BE2C (cell line): ENCODE measurements at places on chromosomes 12 and 14.

DNA sequence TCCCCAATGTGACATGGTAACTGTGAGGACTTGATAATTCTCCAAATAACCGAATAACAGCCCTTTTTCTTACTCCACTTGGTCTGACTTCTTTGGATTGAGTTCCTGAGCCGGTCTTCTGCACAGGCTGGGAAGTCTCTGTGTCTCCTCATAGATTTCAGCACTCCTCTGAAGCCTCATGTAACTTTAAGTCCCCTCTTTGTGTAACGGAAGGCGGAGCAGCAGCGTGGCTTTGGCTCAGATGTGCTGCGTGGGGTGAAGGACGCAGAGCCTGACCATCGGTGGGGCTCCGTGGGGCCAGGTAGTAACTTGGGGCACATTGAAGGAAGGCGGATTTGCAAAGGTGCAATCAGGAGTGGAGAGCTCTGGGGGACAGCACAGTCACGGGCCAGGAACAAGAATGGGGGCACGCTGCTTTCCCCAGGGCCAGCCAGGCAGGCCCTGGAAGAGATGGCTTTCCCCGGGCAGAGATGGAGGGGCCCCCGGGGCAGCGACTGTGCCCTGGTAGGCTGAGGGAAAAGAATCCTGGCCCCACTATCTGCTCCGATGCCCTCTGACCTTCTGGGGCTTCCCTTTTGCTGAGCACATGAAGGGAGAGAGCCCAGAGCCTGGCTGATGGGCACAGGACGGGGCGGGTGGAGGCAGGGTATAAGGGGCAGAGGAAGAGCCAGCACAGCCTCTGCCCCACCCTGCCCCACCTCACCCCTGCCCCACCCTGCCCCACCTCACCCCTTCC, 56.9 kb downstream of the ADGRD1 start:
- no peak for DNase-seq

- peak; percentile 78 for DNase-seq
Measured at GRCh38 chr12:2813214-2814185, 1.0 kb downstream of the ITFG2 start.

GRCh38 chr14:83044001-83044400, 1510.3 kb upstream of the SEL1L start:
- DNase-seq: no peak

GRCh38 chr12:113071135-113072112, 14.9 kb downstream of the DTX1 start:
- DNase-seq: no peak

DNA sequence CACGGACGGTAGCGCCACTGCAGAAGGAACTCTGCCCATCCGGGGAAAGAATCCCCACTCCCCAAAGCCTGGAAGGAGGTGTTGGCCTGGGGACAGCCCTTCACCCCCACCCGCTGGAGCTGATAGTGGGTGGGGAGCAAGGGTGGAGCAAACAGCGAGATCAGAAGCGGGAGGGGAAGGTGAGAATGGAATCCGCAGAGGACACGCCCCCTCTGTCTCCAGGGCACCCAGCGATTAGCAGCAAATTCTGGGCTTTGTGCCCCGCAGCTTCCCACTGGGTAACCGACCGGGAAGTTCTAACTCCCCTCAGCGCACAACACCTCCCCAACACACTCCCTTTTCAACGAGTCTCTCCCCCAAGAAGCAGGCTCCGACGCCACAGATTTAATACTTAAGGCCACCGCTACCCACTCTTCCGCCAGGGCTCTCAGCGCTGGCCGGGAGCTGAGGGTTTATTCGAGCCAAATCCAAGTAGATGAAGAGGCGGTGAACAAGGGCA, 1.4 kb downstream of the SLC25A29 start:
- no peak for DNase-seq

- DNase-seq: no peak
Measured at GRCh38 chr14:30165255-30165654, 237.6 kb upstream of the PRKD1 start.

DNA sequence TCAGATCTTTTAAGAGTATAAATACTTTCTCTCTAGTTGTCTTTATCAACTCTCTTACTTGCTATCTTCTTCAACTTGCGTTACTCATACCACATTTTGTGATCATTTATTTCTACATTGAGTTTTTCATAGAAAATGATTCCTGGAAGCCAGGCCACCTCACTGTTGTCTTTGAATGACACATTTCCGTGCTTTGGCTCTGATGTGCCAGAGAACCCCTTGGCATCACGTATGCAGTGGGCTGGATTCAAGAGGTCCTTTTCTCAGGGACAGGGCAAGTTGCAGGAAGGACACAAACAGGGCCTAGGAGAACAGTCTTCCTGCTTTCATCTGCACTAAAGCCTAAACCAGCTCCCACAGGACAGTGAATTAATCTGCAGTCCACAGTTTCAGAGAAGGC, 70.3 kb upstream of the PYGL start:
- DNase-seq: no peak

GRCh38 chr12:68482014-68482413, 128.7 kb upstream of the RAP1B start:
- DNase-seq: no peak

- DNase-seq: no peak
Measured at GRCh38 chr14:105221598-105222178, 26.6 kb upstream of the BTBD6 start.

GRCh38 chr12:77072833-77073495, 7.6 kb upstream of the E2F7 start:
- no peak for DNase-seq

- DNase-seq: no peak
Measured at GRCh38 chr12:5768581-5769196, 176.4 kb downstream of the ANO2 start.

- DNase-seq: no peak
Measured at GRCh38 chr12:3014641-3015040, 55.4 kb downstream of the TEAD4 start.

GRCh38 chr12:111164833-111165525, 203.9 kb downstream of the PHETA1 start:
- DNase-seq: no peak

DNA sequence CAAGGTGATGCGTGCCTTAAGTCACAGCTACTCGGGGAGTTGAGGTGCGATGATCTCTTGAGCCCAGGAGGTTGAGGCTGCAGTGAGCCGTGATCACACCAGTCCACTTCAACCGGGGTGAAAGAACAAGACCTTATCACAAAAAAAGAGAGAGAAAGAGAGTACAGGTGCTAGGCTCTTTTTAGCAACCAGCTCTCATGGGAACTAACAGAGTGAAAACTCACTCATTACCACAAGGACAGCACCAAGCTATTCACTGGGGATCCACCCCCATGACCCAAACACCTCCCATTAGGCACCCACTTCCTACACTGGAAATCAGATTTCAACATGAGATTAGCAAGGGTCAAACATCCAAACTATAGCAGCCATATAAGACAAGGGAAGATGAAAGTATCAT, 164.2 kb downstream of the NDUFA12 start:
- DNase-seq: no peak

DNA sequence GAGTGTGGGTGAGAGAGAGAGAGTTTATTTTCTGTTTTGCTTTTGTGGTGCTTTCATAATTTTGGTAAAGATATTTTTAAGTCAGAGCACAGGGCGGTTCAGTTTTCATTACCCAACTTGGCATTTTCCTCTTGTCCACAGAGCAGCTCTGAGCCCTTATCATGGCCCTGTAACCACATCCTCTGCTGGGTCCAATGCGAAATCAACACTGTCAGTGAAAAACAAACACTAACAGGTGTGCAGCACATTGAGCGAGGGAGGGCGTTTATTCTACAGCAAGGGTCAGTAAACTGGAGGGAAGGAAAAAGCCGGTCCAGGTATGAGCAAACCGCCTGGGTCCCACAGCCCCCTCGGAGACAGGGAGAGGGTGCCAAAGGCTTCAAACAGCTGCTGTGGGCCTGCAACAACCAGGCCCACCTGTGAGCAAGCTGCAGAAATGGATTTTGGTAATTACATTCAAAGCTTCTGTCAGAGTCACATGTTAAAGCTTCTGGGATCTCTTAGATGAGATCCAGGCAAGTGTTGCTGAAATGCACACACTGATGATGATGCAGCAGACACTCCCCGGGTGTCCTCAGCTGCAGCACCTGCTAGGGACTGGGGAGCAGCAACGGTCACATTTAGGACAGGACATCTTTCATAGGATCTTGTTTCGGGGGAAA, 132.7 kb upstream of the DYRK2 start:
- DNase-seq: no peak

DNA sequence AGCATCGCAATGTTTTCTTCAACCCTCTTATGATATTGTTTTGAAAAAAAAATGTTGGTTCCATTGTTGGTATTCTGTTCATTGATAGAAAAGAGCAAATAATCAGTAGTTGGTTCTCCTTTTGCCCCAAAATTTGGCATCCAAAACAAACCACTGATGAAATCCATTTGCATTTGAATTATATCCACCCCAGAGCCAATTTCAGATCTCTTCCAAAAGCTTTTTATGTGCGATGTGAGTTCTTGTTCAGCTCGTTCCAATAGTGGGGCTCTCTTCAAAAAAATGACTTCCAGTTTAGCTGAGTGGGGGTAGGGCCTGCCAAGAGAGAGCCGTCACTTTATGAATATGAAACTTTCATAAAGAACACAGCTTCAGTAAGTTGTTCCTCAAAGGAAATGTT, 130.7 kb downstream of the DIO2 start:
- DNase-seq: no peak

- no peak for DNase-seq
Measured at GRCh38 chr14:91910196-91910595, 37.3 kb downstream of the FBLN5 start.

DNA sequence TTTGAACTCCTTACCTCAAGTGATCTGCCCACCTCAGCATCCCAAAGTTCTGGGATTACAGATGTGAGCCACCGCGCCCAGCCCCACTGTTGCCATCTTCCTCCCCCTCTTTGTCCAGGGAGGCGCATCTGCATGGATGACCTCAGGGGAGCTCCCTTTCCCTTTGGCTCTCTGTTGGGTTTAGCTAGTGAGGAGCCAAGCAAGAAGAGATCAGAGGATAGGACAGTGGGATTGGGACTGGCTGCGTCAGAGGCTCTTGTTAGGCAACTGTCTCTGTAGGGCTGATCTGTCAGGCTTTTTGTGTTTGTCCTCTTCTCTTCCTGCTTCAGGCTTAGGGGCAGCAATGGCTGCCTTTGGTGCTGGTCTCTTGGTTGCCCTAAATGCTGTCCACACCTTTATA, 8.5 kb upstream of the IFT81 start:
- no peak for DNase-seq

DNA sequence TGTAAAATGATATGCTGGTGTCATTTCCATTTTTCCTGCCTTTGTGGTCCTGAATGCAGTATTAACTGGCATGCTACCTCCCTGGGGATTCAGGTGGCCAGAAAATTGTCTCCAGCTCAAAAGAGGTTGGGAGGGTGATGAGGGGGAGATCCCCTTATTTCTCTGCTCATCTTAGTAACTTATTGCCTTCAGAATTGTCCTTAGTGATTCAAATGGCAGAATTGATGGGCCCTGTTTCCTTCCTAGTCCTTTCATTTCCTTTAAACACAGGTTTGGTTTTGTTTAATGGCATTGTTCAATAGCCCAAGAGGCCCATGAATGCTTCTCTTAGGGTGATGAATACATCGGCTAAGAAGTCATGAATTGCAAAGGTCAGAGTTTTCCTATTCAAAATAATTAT, 207.0 kb downstream of the SLC41A2 start:
- DNase-seq: no peak

- no peak for DNase-seq
Measured at GRCh38 chr12:132309596-132310086, 19.7 kb downstream of the GALNT9 start.
